K562 (cell line): ENCODE measurements at places on chromosomes 11 and 22.

GRCh38 chr11:80417681-80418080, 976.9 kb upstream of the TENM4 start:
- no peak for DNase-seq

- DNase-seq: no peak
These were observed 103.1 kb downstream of the TEAD1 start for GRCh38 chr11:12777208-12777874.

GRCh38 chr22:46869831-46870441, 107.5 kb downstream of the TBC1D22A start:
- DNase-seq: no peak

DNA sequence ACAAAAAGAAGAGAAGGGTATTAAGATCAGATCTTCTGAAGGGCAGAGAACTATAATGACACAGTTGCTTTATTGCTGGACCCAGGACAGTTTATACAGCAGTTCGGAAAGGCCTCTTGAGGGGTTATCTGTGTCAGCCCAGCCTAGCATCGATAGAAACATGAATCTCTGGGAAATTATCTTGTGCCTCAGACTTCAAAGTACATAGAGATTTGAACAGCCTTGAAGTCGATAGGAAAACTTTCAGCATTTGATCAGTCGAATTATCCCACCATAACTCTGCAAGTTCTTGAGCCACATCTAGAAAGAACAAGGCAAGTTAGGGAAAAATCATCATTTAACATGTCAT, 2.5 kb upstream of the LMO2 start:
- DNase-seq: no peak

DNA sequence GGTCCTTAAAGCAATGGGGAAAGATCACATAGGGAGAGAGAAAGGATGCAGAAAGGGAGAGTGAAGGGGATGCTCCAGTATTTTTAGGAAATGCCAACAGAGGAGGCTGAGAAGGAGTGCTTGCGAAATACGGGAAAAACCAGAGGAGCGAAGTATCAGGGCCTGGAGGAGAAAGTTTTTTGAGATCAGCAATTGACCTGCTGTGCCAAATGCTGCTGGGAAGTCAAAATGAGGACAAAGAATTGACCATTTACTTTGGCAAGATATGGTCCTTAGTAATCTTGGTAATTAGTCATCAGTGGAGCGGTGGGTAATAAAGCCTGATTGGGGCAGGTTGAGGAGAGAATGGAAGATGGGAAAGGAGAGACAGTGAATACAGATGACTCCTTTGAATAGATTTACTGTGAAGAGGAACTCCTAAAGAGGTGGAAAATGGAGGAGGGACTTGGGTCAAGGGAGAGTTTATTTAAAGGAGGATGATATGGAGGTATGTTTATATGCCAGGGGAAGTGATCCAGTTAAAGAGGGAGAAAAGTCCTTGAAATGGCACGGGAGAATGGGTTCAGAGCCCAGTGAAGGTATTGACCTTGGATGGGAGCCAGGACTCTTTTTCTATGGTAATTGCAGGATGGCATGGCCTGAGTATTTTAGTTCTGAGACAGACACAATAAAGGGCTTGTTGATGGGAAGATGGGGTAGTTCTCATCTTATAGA, 111.5 kb downstream of the PKNOX2 start:
- DNase-seq: no peak

GRCh38 chr22:44180706-44181032, at the start of gene PARVG:
TSS of gene PARVG (plus strand) at chr22:44180925. CDS start at chr22:44183330, 2,405 bp downstream.
- DNase-seq: no peak

- no peak for DNase-seq
These were observed 29.4 kb downstream of the TCP11L1 start for GRCh38 chr11:33068611-33069340.
